ENCODE measurements at places on chromosomes 7 and 10. TPM values are rescaled to one million over a fixed set of nuclear protein-coding genes. Genes with fewer than 3 reads are reported as not detected.

GRCh38 chr10:126420567-126421300, 32.5 kb upstream of the ADAM12 start:
- DNase-seq, result no peak

Gene LIPM
- total RNA-seq, result not detected

DNA sequence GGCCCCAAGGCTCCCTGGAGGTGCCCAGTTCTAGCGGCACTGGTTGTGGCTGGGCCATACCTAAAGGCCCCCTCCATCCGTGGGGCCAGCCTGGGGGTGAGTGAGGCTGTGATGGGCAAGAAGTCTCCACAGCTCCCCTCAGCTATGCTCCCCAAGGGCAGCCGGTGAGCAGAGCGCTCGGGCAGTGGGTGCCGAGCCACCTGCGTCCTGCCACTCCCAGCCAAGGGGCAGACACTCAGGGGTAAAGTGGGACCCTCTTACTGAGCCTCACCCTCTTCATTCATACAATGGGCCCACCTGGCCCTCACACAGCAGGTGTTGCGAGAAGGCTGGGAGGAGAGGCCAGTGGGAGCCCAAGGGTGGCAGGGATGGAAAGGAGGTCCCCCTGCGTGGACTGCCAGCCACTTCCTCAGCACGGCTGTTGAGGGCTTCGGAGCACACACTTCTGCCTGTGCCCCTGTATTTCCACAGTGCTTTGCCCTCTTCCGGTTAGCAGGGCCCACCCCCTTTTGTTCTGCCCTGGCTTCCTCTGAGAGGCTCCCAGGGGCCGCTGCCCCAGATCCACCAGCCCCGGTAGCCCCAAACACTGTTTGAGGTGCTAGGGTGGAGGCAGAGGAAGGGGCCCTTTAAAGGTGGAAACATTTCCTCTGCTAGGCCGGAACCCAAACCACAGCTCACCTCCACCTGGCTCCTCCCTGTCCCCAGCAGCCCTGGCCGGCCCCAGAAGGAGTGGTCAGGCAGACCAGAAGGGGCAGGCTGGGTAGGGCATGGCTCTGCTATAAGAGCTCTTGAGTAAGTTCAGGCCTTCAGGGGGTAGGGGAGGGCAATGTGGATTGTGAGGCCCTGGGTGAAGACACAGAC, 16.4 kb upstream of the C10orf105 start:
- DNase-seq, result peak; percentile 46

GRCh38 chr7:44375236-44375699, 49.9 kb upstream of the CAMK2B start:
- no peak for DNase-seq

GRCh38 chr7:30697719-30698460, 15.6 kb upstream of the CRHR2 start:
- no peak for DNase-seq

- no peak for DNase-seq
These were observed 847 bp downstream of the GARS1 start for GRCh38 chr7:30595436-30596013.

DNA sequence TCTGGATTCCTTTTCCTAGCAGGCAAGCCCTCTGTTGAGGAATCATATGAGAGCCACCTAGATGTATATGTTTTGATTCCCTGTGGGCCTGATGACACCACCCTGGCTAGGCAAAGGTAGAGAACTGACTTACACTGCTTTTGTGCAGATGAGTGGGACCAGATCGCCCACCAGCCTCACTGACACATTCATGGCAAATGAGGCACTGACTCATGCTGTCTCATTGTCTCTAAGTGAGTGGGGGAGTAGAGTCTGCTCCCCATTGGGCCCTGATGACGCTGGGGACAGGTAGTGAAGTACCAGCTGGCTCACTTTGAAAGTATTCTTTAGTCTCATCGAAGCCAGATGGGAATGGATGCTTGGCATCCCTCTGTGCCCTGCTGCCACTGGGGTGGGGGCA, 326.3 kb downstream of the ABCA13 start:
- DNase-seq, result no peak

- no peak for DNase-seq
These were observed 57.4 kb downstream of the LAMB4 start for GRCh38 chr7:108072739-108073138.

GRCh38 chr7:45081670-45081974, 7.1 kb downstream of the NACAD start:
- DNase-seq, result no peak

DNA sequence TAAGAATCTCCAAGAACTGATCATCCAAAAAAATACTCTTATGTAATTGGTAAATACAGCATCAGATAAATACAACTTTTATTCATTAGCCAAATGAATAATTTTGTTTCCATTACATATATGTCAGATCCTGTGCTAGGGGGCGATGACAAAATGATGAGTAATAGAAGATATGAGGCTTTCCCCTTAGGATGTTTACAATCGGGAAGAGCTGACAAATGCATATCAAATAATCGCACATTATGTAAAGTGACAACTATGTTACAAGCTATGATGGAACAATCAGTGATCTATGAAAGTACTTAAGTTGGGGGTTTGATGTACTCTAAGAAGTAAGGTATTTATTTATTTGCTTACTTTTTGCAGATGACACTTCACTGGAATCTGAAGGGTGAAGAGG, 465.6 kb upstream of the VSTM2A start:
- DNase-seq, result no peak

- DNase-seq, result no peak
These were observed 32.5 kb downstream of the NUB1 start for GRCh38 chr7:151374139-151374538.

Gene FOXP2
- total RNA-seq, result 2.3 TPM

DNA sequence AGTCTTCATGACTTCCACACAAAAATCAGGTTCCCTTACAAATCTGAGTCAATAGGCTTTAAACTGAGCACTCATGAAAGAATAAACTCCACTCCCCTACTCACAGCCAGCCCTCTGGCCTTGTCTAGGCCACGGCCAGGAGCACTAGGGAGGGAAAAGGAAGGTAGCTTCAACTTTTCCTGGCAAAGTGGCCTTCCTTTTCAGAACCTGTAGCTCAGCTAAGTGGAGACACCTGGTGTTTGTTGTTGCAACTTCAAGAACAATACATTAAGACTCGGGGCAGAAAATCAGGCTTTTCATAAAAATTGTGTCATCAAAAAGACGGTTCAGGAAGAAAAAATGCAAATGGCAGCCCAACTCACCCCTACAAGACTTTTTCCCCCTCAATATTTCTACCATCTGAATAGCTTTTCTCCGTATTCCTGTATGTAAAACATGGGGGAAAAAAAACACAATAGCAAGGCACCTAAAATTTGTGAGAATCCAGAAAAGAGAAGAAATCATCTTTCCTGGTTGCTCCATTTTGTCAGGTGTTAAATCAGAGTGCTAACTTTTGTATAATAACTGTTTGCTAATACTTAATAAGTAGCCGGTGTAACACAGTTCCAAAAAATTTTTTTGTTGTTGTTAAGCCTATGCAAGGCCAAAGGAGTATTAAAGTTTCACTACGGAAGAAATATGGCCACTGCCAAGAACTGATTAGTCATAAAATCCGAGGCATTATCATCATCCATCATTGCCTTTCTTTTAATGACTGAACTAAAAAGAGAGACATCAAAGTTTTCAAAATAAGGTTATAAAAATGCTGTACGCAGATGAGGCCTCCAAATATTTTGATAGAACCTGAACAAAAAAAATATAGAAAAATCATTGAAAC, 66.2 kb upstream of the ARID5B start:
- DNase-seq, result no peak

Gene TMEM225B
- total RNA-seq, result not detected

- no peak for DNase-seq
These were observed 11.4 kb downstream of the FAM241B start for GRCh38 chr10:69641261-69641980.

GRCh38 chr10:77906951-77907421, 19.6 kb downstream of the DLG5 start:
- DNase-seq, result no peak

GRCh38 chr10:22625516-22626290, 88.7 kb downstream of the PIP4K2A start:
- no peak for DNase-seq

DNA sequence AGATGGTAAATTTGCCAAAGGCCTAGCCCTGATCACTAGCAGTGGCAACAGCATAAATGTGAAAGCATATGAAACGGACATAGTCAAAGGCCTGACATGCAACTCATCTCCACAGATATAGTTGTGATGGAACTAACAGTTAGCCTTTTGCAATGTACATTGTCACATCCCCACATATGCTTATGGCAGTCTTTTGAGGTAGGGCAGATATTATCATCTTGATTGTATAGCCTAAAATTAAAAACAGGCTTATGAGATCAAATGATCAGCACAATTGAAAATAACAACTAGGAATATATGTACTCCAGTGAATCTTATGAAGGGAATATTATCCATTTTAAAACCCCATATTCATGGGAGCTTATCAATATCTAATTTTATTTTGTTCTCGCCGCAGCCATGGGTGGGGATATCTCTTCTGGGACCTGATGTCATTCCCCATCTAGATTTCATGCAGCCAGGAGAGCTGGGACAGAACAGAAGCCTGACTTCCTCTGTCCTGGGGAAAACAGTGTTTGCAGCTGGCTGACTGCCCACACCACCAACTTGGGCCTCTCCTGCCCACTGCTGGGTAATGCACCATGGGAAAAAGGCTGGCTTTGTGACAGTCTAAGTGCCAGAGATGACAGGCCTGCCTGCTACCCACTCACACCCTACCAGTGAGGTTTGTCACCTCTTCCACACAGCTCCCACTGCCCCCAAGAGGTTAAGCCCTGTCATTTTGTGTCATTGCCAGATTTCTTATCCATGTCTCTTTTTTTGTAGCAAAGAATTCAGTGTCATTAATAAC, 180.2 kb upstream of the FZD1 start:
- DNase-seq, result peak; percentile 57

GRCh38 chr7:42208572-42208971, 28.4 kb downstream of the GLI3 start:
- no peak for DNase-seq

Gene SDK1
- 2.2 TPM for total RNA-seq

DNA sequence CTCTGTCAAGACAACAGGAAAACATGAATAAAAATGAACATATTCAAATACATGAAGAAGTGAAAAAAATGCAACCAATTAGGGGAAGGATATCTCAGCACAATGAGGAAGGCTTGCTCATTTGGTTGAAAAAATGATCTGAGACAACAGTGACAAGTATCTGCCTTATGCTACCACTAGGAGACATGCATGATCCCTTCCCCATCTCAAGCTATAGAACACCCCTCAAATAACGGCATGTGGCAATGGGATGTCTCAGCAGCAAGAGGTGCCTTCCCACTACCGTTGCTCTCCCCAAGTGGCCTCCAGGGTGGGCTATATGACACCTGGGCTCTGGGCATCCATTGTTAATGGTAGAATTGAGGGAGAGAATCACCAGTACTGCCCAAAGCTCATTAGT, 98.1 kb upstream of the RSU1 start:
- no peak for DNase-seq

Gene PWWP2B
- 23.0 TPM for total RNA-seq

Gene CALHM3
- not detected for total RNA-seq

Gene GDI2
- total RNA-seq, result 101 TPM

DNA sequence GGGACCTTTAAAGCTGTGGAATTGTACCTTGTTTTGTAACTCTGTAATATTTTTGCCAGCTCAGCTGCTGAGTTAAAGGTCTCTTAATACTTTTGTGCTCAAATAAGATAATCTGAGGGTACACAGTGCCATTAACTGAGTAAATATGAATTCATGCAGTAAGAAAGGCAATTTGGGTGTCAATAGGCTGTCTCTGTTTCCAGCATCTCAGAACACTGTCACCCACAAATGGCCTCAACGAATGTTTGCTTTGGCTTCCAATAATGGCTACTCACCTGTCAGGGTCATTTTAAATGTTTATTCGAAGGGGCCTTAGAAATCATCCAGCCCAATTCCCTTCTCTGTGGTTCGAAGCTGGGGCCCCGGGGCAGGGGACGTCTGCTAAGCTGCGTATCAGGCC, 225.4 kb downstream of the ZMYND11 start:
- no peak for DNase-seq

DNA sequence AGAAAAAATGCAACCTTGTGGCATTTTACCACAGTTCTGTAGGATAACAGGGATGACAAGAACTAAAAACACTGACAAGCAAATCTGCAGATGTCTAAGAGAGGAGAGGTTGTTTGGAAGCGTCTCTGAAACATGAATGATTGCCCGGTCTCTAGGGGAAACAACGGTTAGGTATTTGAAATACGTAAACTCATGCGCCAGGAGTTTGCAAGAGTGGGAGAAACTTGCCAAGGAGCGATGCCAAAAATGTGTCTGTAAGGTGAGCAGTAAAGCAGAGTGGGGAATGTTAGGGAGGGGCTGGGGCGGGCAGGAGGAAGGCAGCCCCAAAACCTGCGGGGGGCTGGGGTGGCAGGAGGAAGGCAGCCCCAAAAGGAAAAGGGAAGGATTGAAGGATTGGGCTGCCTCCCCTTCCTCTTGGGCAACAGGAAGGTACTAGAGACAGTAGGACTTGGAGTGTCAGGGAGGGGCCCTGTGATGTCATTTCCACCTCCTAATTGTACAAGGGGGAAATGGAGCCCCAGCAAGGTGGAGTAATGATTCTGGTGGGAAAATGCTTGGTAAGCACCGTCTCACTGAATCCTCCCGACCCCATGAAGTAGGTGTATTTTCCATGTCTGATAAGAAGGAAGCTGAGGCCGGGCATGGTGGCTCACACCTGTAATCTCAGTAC, 33.2 kb upstream of the PLEKHA1 start:
- DNase-seq, result no peak

DNA sequence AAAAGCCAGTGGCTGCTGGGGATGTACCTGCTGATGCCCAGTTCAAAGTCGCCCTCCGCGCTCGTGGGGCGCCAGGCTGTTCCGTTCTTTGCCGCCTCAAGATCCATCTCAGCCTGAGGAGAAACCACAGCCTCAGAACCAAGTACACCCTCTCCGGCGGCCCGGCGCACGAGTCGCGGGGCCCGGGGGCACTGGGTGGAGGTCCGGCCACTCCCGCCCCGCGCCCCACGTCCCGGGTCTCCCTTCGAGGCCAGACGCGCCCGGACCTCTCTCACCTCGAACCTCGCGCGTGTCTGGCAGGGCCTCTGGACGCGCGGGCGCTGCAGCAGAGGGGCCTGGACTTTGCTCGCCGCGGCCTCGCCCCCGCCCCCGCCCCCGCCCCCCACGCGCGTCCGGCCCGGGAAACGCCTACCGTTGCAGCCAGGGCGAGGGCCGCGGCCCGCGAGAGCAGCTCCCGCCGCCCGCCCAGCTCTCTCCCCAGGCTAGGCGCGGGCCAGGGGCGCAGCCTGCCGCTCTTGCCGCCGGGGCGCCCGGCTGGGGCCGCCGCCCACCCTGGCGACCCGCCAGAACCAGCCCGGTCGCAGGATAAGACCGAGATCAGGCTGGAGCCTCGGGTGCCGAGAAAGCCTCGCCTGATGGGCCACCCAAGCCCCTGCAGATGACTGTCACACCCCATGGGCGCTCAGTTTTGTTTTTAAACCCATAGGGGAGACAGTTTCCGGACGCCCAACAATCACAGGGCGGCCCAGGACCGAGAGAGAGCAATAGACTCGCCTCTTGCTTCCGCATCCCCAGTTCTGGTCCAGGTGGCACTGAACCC, at the start of gene ABCB4:
Gene ABCB4, minus strand, starts transcription at position 322 of the 820 bp plus-strand sequence. Its CDS starts 215 bp downstream, at position 107.
- peak; percentile 42 for DNase-seq

DNA sequence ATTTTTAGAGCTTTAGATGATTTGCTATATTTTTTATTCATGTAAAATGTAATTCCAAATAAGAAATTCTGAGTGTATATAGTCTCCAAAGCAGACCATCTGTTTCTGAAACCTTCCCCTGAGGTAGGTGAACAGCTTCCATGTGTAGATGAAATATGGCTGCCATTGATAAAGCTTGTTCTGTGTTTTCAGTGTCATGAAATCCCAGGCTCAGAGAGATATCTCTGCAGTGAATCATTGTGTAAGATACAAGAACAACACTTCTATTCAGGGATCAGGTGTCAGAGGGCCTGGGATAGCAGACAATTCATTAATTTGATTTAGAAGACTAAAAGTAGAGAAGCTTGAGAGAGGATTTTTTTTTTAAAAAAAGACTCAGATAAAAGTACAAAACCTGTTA, 29.1 kb downstream of the ACTA2 start:
- DNase-seq, result no peak

Measured in Right ventricle myocardium superior (tissue), 1 donor.